ENCODE measurements at places on chromosomes 12 and 14.

- DNase-seq: no peak
Measured at GRCh38 chr14:103302966-103303365, 31.1 kb upstream of the EIF5 start.

GRCh38 chr14:21096438-21096837, 2.0 kb downstream of the ZNF219 start:
- DNase-seq: no peak

DNA sequence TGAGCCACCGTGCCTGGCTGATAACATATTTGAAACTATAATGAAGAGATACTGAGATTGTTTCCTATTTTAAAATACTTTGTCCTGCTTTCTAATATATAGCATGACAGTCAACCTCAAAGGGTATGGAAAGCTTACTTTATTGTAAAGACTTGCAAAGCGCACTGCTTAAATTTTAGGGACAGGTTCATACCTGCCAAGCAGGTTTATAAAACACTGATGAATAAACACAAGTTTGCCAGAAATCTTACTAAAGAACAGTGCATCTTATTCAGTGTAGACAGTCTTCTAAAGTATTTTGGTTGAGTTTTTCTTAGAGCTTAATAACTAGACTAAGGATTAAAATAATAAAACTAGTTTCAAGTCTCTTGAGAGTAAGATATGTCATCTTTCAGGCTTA, 4.8 kb downstream of the C12orf71 start:
- DNase-seq: no peak

- no peak for DNase-seq
Measured at GRCh38 chr12:109557805-109558204, 15.5 kb downstream of the MMAB start.

DNA sequence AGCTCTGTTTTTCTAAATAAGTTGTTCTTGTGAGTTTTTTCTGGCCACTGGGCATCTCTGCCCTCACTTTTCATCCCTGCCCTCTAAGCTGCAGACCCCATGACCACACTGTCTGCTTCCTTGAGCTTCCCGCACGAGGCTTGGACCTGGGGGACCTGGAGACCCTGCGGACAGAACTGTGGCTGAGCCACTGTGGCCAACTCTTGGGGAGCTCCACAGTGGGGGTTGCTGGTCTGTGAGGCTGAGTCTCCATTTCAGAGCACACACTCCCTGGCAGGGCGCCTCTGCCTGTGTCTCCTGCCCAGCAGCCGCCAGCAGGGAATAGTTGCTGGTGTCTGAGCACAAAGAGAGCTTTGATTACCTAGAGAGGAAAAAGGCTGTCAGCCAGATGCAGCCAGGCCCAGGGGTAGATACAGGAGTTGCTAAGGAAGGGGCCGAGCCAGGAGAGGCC, 13.1 kb upstream of the RIN3 start:
- no peak for DNase-seq

GRCh38 chr14:86838363-86838762, 1154.6 kb downstream of the GALC start:
- no peak for DNase-seq

DNA sequence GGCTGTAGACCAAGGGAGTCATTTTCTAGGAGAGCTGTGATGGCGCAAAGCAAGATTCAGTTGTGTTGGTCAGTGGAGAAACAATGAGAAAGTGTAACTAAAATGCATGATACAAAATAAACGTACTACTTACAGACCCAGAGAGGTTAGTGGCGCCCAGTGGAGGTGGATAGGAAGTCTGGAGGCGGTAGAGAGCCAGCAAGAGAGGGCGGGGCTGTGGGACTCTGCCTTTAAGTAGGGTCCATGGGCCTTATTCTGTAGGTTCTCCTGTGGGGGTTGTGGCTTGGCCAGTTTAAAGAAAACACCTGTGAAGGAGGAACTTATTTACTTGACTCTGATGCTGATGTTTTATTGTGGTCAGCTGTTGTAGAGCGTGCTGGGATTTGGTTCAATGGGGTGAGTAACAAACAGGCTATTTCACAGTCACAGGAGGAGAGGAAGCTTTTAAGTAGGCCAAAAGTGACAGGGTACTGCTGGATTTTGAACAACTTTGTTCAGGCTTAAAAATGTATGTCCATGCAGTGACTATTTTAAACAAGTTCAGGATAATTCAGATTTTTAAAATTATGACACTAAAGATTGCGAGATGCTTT, 1097.7 kb downstream of the TMTC2 start:
- no peak for DNase-seq

DNA sequence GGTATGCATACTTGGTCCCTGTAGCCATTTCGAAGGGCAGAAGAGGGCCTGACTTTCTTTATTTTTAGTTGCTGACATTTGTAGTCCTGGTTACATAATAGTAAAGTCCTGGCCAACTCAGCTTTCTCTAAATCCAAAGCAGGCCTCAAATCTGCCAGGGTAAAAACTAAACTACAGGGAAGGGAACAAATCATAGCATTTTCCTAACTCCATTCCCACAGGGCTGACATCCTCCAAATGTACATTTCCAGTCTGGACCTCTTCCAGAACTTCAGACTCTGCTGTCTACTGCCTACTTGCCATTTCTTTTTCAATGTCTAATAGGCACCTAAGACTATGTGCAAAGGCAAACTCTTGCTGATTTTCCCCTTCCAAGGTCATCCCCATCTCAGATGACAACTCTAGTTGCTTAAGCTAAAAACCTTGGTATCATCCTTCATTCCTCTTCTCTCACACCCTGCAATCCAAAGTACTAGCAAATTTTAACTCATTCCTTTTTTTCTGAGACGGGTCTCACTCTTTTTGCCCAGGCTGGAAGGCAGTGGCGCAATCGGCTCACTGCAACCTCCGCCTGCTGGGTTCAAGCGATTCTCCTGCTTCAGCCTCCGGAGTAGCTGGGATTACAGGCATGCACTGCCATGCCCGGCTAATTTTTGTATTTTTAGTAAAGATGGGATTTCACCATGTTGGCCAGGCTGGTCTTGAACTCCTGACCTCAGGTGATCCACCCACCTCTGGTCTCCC, 2.0 kb downstream of the DDIT3 start:
- DNase-seq: no peak

- no peak for DNase-seq
Measured at GRCh38 chr12:53221203-53222080, 10.6 kb downstream of the RARG start.

All from thoracic aorta (tissue), 2 donors.